Suppressor macrophage treated with lipopolysaccharide for 4 hours (primary cell): ENCODE measurements at places on chromosomes 2 and 18.

DNA sequence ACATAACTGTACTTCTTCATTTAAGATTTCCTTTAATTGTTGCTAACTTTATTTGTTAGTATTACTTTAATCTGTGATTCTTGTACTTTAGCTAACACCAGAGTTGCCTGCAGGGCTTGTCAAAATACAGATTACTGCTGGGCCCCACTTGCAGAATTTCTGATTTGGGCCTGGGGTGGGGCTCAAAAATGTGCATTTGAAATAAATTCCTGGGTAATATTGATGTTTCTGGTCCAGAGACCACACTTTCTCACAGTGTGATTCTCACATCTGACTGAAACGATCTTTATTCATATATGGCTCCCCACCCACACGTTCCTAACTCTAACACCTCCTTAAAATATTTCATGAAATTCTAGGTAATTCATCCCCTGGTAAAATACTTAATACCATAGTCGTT is 452.6 kb upstream of the ACVR2A start:
- DNase-seq = no peak

- no peak for DNase-seq
These were observed 84.0 kb downstream of the OSR1 start for GRCh38 chr2:19274439-19274838.

DNA sequence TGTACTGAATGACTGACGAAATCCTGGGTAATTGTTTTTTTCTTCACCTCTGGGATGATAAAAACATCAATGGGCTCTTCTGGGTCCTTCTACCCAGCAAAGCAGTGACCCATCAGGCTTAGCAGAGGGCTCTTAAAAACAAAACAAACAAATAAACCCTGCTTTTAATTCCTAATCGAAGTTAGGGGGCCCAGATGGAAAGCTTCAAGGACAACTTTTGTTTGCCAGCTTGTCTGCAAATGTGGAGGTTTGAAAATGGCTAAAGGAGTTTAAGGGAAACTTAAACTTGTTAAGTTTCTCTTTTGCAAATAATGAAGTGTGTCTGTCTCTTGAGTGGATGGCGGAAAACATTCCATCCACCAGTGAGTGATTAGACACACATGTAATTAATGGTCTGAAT is 327.2 kb downstream of the SATB2 start:
- no peak for DNase-seq

- DNase-seq = no peak
These were observed 115.7 kb downstream of the FAM210A start for GRCh38 chr18:13610555-13611141.

DNA sequence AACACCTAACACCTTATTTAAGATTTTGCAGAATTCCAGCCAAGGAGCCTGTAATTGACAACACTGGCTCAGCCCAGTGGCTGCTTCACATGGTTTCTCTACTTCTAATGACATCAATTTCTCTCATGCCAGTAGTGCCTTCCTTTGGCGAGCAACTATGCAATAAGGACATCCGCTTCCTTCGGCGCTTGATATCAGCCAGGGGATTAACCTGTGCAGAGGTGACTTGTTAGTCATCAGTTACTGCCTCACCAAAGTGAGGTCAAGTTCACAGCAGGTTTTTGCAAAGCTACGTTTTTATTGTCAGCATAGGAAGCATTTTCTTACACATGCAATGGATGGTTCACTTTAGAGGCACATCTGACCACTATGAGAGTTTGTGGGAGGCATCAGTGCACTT is 24.0 kb upstream of the EDAR start:
- no peak for DNase-seq

DNA sequence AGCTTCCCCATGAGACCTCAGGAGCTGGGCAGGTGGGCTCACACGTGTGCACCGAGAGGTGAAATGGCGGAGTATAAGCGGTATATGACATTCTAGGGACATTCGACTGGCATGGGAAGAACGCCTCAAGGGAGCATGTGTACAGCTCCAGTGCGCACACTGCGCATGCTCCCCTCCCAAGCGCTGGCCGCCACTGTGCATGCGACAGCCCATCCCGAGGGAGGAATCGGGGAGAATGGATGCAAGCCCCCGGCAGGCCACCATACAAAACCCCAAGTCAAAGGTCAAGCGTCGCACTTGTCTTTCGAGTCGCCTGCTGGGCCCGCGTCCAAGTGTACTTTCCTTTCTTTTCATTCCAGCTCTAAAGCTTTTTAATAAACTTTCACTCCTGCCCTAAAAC is 103.4 kb upstream of the ODC1 start:
- DNase-seq = no peak

- peak; percentile 82 for DNase-seq
These were observed 31.6 kb upstream of the CASP10 start for GRCh38 chr2:201151127-201151981.

- DNase-seq = no peak
These were observed 78.6 kb downstream of the NDUFA10 start for GRCh38 chr2:239946562-239946863.

DNA sequence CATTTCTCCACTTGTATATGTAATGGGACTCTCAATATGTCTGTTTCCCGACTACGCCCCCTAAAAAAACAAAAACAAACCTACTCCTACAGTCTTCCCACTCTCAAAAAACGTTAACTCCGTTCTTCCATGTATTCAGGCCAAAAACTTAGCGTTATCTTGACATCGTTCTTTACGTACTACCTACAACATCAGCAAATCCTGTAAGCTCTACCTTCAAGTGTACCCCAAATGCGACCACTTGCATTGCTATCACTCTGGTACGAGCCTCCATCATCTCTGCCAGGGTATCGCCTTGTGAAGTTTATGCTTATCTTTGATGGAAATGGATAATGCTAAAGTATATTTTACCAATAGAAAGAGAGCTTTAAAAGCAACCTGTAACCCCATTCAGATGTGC is 479 bp downstream of the GPATCH11 start:
- no peak for DNase-seq

DNA sequence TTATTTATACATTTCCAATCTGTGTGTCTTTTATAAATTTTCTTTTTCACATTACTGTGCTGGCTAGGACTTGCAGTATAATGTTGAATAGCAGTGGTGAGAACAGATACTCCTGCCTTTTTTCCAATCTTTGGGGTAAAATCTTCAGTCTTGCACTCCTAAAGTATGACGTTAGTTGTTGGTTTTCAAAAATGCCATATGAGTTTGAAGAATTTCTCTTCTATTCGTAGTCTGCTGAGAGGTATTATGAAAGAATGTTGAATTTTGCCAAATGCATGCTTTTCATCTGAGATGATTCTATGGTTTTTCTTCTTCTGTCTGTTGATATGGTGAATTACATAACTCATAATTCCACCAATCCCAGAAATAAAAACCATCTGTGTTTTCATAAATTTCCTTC is 335.3 kb upstream of the CHST9 start:
- DNase-seq = no peak

DNA sequence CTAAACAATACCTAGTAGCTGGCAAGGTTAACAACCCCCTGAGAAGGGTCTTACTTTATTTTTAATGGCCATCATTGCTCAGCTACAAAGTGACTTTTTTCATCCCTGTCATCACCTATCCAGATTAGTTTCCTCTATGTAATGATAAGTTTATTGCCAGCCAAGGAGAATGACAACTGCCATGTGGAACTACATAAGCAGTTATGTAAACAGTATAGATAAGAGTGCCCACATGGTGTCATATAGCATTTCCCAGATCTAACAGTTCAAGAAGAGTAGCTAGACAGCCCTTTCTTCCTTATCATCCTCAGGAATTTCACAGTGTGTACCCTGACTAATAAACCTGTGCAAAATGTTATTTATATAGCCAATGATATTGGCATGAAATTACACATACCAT is 240.2 kb upstream of the PIK3C3 start:
- DNase-seq = no peak

GRCh38 chr2:101116348-101116747 is 34.8 kb downstream of the TBC1D8 start:
- DNase-seq = no peak

- DNase-seq = no peak
These were observed 166.7 kb downstream of the FHOD3 start for GRCh38 chr18:36464126-36464651.

GRCh38 chr2:238376884-238377391 is 49.8 kb upstream of the ASB1 start:
- DNase-seq = peak; percentile 87

DNA sequence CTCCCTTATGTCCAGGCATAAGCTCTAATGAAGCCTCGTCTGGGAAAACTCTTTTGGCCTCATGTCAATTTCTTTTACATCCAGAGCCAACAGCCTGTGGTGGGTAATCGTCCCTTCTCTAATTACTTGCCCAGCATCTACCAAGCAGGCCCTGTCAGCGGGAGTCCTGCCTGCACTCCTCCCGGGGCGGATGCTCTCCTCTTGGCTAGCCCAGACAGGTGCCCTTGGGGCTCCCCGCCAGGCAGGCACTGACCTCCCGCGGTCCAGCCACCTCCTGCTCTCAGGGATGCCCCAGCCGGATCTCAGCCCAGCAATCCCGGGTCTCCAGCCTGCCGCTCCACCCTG is 74.2 kb downstream of the NCAPH start:
- DNase-seq = no peak

GRCh38 chr2:118121986-118122524 is 33.8 kb downstream of the INSIG2 start:
- DNase-seq = peak; percentile 53

DNA sequence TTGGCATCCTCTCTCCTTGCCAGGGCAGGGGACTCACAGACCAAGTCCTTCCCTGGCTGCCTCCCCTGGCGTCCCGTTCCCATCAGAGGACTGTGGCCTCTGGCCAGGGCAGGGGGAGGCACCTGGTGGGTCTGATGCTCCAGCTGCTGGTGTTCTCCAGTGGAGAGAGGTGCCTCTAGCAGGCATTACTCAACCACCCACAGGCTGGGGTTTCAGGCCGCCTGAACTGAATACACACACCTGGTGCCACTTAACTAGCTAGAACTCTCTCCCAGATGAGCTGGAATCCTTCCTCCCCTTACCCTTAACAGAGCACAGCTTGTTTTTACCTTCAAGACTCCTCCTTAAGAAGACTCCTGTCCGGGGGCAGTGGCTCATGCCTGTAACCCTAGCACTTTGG is 37.7 kb upstream of the CNGA3 start:
- DNase-seq = no peak

DNA sequence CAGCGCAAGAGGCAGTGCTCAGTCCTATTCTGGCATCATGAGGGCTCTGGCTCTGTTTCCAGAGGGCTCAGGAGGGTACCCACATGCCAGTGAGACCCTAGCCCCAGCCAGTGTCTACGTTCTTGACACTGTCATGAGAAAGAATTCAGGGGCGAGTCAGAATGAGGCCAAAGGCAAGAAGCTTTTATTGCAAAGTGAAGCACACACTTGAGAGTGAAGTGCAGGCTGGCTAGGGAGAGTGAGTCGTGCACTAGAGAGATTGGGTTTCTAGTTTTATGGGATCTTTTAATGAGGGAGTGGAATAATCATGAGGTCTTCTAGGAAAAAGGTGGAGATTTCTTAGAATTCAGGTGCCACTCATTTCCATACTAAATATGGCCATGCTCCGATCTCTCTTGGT is 164.1 kb downstream of the DCDC2C start:
- DNase-seq = no peak

GRCh38 chr2:210337159-210337558 is 22.2 kb upstream of the MYL1 start:
- no peak for DNase-seq

DNA sequence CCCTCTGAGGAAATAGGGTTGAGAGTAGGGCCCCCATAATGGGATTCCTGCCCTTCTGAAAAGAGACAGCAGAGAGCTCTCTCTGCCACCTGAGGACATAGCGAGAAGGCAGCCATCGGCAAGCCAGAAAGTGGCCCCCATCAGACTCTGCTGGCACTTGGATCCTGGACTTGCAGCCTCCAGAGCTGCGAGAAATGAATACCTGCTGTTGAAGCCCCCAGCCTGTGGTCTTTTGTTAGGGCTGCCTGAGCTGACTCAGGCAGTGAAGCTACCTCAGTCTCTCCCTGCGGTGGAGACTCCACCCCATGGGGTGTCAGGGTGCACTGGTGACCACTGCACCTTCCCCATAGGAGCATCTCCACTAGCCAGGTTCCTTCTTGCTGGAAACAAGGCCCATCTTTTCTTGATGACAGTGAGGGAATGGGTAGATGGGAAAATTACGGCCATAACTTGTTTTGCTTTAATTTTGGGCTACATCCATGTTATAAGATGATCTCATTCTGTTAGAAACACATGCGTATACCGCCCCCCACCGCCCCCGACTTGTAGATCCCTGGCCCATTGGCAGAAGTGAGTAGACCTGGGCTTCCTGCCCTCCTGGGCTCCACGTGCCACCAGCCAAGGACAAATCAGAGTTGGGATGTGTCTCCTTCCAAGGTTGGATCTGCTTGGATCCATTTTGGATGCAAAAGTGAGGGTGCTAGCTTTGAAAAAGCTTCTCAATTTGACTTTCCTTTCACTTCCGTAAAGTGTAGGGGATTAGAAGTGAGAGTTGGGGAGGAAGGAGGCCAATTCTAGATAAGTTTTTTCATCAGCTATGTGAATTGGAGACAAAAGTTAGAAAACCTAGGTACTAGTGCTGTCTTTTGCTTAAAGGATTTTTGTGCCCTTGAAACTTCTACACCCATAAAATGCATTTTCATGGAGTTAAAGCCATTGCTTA is 42.9 kb downstream of the NCK2 start:
- DNase-seq = peak; percentile 25

DNA sequence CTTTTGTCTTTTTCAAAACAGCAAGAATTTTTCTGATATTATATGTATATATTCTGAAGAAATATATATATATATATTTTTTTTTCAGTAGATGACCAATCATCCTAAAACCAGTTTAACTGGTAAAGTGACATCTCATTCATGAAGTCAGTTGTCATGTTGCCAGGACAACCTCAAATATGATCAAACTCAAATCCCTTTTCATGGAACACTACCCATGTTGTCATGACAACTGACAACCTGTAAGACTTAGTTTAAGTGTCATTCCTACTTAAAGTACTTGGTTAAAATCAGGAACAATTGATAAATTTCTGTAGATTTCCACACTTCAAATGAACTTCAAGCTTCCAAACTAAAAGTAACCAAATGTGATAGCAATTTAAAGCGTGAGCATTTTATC is 101.8 kb upstream of the ERBB4 start:
- no peak for DNase-seq

- DNase-seq = no peak
These were observed 155.5 kb downstream of the CNTNAP5 start for GRCh38 chr2:124180635-124181034.

- DNase-seq = no peak
These were observed 40.5 kb downstream of the EHBP1 start for GRCh38 chr2:62745891-62746481.

DNA sequence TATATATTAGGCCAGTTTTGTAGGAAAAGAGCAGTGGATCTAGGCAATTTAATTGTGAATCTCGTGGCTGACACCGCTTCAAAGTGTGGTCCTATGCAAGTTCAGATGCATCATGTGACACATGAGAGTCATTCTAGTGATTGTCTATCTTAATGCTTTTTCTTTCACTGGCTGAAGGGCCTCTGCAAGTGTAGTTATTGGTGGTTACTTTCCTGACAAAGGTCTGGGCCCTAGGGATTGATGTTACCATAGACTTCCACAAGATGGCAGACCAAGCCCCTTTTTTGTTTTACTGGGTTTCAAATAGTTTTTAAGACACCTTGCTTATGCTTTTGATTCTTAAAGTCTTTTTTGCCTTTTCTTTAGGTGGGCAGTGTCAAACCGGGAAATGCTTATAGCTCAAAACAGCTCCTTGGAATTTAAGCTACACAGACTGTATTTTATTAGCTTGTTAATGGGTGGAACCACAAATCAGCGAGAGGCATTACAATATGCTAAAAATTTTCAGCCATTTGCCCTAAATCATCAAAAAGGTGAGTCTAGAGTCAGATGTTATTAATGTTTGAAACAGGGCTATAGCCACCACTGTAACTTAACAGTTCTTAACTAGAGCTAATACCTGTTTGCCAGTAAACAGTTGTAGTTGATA is 25.9 kb downstream of the CD8A start:
- peak; percentile 55 for DNase-seq
